Stimulated activated CD8-positive, alpha-beta memory T cell treated with anti-CD3 and anti-CD28 coated beads, Interleukin-4, amount 100 ng/mL, for 1 hour (primary cell): ENCODE measurements at places on chromosomes 1 and 21.

DNA sequence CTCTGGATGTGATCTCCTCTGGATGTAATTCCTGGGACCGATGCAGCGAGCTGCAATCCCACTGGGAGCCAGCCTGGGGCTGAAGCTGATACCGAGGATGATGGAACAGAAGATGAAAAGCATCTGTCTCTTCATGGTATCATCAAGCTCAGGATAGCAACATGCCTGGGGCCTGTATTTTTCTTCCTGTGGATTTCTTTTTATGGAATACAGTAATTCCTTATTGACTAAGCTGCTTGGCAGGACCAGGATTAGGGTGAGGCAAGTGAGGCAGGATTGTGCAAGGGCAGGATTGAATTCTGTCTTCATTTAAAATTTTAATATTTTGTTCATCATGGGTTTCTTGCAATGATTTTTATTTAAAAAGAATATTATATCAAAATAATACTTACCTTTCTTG is 86.6 kb downstream of the SLC25A24 start:
- no peak for DNase-seq

DNA sequence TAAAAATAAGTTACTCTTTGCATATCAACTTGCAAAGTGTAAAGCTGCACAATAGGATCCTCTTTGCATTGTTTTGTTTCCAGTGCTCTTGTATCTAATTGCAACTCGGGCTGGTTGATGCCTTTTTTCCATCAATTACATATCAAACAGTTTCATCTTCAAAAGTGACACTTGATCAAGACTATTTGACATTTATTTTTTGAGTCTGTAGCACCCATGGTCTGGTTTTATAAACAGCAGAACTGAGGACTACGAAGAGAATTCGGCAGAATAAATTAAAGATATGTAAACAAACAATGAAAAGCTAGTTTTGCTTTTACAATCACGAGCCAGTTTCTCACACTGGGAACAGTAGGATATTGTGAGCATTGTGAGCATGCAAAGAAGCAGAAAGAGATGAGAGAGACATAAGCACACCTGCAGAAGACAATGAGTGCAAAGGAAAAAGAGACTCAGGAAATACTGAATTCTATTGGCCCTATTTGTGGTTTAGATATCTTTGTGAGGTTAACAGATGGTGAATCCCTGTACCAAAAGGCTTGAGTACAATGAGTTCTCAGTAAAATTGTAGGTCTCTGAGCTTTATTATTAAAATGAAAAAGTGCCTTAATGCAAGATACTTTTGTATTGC is 45.4 kb downstream of the RPL5 start:
- DNase-seq, result no peak

DNA sequence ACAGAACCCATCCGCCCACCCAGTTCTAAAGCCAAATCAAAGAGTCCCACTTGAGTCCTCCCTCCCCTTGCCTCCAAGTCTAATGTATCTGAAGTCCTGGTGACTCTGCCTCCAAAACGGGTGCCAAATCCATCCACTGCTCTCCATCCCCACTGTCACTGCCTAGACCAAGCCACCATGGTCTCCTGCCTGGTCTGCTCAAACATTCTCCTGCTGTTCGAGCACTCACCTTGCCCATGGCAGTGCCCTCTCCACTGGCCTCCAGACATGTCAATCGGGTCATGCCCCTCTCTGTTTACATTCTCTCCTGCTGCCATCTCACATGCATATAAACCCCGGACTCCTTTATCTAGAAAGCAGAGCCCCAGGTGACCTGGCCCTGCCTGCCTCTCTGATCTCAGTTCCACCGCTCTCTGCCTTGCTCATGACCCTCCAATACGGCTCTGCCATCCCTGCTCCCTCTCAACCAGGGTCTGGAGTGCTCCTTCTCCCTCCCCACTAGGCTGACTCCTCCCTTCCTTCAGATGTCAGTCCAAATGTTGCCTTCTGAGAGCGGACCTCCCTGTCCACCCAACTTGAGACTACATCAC is 32.1 kb upstream of the MX1 start:
- DNase-seq, result no peak

DNA sequence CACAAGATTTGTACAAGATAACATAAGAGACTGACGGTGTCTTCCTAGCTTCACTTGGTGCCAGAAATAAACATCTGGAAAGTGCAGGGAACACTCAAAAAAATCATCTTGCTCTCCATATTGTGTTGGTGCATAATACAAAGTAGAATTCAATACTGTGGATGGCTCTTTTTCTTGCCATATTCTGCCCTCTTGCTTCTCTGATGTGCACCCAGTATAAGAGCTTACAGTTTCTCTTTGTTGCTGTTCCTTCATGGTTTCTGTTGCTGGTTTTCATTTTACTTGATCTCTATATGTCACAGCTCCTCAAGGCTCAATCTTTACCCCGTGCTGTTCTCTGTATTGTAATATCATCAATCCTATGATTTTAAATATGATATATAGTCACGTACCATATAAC is 528.5 kb upstream of the ZP4 start:
- DNase-seq, result no peak
